ENCODE measurements at places on chromosomes 4 and X.
A peak's percentile ranks its signal among the peaks of the same experiment; 100 is the strongest.

DNA sequence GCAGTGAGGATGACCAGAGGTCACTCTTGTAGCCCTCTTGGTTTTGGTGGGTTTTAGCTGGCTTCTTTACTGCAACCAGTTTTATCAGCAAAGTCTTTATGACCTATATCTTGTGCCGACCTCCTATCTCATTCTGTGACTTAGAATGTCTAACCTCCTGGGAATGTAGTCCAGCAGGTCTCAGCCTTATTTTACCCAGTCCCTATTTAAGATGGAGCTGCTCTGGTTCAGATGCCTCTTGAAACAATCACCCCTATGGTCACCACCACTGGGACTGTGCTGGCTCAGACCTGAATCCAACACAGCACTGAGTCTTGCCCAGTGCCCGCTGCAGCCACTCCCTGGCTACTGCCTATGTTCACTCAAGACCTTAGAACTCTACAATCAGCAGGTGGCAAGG lies 49.4 kb downstream of the MCUB start:
- DNase-seq = no peak

DNA sequence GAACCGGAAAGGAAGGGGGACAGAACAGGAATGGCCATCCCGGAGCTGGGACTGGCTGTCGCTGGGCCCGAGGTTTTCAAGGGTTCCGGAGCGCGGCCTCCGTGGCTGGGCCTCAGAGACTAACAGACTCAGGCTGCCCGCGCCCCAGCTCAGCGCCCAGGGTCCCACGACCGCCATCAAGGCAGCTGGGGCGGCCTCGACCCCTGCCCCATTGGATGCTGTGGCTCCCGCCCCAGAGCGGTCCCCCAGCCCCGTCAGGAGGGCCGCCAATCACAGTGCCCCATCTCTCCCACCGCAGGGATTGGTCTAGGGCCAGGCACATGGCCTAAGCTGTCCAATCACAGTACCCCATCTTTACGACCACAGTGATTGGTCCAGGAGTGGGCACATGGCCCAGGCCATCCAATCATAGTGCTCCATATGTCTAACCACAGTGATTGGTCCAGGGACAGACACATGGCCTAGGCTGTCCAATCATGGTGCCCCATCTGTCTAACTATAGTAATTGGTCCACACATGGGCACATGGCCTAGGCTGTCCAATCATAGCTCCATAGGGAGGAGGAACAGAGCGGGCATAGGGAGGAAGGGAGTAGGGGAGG lies 105.3 kb upstream of the NKX1-1 start:
- DNase-seq = no peak

- no peak for DNase-seq
Observed at GRCh38 chrX:111743316-111743715, 62.3 kb downstream of the ALG13 start.

DNA sequence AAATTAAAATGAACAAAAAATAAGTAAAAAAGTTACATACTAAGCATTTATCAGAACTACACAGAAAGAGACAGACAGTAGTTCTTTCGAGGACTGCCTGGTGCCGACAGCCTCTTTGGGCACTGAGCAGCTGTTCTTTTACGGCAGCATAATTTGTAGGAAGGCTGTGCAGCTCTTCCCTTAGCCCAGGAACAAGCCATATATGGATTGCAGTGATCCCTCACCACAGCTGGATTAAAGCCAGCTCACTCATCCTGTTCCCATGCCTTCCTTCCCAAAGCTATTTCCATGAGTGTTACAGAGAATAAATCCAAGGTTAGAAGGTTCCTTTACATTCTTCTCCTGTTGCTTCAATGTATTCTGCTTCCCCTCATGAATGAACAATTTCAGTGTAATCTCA lies 71.7 kb downstream of the DDX60L start:
- no peak for DNase-seq

- no peak for DNase-seq
Observed at GRCh38 chr4:130044788-130045531, 949.0 kb downstream of the C4orf33 start.

DNA sequence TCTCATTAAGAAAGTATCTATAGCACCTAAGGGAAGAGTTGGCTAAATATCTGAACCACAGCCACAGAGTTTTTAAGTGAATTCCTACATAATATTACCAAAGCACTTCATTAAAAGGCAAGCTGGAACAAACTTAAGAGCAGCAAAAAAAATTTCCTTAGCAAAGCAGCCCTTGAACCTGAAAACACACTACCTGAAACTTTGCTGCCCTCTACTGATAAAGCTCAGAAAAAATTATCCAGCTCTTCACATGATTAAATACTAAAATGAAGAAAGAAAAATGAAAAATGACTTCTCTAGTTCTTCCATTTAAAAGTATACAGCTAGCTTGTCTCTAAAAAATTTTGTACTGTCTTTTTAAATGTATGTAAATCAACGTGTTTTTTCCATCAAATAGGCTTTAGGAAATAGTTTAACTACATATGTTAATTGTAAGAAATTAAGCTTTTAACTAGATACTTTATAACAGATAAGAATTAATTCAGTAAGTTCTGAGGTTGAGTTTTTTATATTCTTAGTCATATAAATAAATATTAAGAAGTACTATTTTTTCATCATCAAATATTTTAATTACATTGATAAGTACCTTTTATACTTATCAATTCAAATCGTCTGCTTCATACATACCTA lies 156.1 kb downstream of the STPG2 start:
- DNase-seq = no peak

GRCh38 chr4:78065508-78066192 lies 8.5 kb downstream of the FRAS1 start:
- no peak for DNase-seq

GRCh38 chrX:140504371-140505324 lies at the start of gene SOX3:
TSS of gene SOX3 (minus strand) at chrX:140505069. CDS start at chrX:140505060, 9 bp downstream.
- DNase-seq = no peak

DNA sequence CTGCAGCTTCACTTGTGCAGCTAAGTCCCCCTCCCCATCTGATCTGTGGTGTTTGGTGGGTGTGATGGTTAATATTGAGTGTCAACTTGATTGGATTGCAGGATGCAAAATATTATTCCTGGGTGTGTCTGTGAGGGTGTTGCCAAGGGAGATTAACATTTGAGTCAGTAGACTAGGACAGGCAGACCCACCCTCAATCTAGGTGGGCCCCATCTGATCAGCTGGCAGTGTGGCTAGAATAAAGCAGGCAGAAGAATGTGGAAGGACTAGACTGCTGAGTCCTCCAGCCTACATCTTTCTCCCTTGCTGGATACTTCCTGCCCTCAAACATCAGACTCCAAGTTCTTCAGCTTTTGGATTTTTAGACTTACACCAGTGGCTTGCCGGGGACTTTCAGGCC lies 103.5 kb upstream of the BOD1L1 start:
- DNase-seq = no peak

- DNase-seq = no peak
Observed at GRCh38 chrX:39159921-39160507, 358.8 kb downstream of the MID1IP1 start.

DNA sequence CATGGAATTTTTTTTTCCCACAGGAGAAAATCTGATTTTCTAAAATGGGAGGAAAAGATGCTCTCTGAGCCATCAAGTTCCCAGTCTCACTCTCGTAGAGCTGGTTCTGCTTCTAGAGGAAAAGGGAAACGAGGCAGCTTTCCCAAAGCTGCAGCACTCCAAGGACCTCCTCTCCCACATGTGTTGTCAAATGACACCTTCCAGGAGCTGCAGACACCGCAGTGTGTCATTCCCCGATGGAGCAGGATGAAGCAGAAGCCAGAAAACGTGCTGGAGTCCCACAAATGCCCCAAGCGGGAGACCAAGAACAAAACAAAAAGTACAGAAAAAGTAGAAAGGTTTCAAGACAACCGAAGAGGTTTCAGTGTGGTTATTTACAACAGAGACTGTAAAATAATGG lies 348.1 kb downstream of the ARHGAP10 start:
- DNase-seq = no peak

- no peak for DNase-seq
Observed at GRCh38 chr4:25015012-25015411, 15.7 kb downstream of the LGI2 start.

GRCh38 chr4:76334885-76335284 lies 28.4 kb downstream of the STBD1 start:
- no peak for DNase-seq

GRCh38 chr4:25442863-25443307 lies 65.8 kb downstream of the ANAPC4 start:
- peak; percentile 57 for DNase-seq

DNA sequence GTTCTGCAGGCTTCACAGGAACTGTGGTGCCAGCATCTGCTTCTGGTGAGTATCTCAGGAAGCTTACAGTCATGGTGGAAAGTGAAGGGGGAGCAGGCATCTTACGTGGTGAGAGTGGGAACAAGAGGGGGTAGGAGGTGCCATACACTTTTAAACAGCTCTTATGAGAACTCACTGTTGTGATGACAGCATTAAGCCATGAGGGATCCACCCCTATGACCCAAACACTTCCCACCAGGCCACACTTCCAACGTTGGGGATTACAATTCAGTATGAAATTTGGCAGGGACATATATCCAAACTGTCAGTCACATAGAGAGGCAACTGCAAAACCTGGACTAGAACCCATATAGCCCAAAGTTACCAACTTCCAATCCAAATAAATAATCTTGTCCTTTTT lies 43.1 kb upstream of the ZCCHC12 start:
- DNase-seq = no peak

DNA sequence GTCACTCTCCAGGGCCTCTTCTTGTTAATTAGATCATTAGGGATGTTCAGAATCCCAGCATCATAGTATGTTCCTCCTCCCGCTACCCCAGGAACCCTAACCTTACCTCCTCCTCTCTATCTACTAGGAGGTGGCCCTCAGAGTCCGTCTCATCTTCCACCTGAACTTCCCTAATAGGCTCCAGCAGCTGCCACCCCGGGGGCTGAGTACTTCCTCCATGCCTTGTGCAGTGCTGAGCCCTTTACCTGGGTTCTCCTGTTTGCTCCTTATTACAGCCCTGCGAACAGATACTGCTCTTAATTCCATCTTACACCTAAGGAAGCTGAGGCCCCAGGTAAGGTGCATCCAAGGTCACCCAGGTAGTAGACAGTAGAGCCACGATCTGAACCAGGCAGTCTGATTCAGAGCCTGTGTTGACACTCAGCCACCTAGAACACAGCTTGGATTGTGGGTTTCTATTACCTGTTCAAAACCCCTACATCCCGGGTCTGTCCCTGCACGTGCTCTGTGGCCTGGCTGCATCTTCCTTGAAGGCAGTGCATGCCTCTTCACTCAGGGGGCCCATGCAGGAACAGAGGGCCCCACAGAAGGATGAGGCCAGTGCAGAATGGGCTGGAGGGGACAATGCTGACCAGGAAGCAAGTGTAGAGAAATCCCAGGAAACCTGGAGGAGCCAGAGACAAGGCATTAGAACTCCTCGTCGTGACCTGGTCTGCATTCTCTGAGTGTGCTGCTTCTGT lies 51.4 kb upstream of the MSANTD1 start:
- DNase-seq = peak; percentile 85

GRCh38 chr4:76458825-76459224 lies 23.8 kb downstream of the SHROOM3 start:
- DNase-seq = no peak

GRCh38 chrX:95762716-95763115 lies 921.9 kb upstream of the DIAPH2 start:
- DNase-seq = no peak

DNA sequence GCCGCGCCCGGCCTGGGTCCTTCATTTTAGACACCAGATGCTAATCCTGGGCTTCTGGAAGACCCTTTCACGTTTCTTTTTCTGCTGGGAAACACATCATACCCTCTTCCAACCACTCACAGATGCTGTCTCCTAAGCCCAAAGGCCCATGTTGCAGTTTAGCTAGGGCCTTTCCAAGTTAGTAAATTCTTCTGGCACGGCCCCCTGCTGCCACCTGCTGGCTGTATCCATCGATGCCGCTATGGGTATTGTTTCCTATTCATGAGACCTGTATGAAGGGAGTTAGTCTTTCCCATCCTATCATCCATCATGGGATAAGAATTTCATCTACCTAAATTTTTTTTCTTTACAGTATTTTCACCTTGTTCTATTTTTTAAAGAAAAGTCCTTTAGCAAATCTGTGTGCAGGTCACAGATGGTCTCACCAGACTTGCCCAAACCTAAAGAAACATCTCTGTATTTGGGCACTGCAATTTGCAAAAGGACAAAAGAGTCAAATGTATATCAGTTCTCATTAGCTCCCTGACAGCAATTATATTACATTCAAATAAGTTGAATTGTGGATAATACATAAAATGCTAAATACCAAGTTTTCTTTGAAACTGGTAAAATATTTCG lies 37.8 kb upstream of the SLC9A7 start:
- DNase-seq = no peak

GRCh38 chr4:40856277-40856839 lies 106.6 kb downstream of the NSUN7 start:
- DNase-seq = no peak

DNA sequence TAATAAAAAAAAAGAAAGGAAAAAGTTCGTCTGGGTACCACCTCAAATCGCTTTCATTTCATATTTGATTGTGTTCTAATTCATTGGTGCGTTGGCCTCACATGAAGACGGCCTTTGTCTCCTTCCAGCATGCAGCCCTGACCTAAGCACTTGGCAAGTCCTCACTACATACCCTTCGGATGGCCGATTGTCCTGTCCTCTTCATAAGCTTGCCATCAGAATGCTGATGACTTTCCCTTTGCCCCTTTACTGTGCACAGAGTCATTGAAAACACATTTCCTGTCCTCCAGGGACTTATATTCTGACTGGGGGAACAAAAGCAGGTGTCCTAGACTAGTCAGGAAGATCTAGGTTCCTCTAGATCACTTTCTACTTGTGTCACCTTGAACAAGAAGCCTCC lies 43.0 kb downstream of the RTL5 start:
- no peak for DNase-seq

GRCh38 chrX:153953892-153954557 lies 9.6 kb upstream of the RENBP start:
- no peak for DNase-seq

- DNase-seq = no peak
Observed at GRCh38 chr4:68498413-68499007, 51.2 kb downstream of the TMPRSS11E start.

GRCh38 chrX:13646154-13646549 lies 6.8 kb upstream of the TCEANC start:
- DNase-seq = no peak

DNA sequence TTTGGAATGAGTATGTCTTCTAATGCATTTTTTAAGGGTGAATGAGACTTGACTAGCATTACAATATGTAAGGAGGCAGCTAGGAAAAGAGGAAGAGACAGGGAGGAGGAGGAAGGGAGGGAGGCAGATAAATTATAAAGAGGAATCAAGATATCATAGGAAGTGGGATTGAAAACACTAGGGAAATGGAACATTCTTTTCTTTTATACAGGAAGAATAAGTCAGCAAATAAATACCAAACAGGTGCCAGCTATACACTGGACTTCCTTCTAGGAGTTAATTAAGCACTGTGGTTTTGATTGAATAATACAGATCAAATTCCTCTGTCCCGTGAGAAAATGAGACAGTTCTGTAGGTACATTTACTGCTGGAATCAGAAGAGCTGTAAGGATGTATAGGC lies 78.6 kb downstream of the PACRGL start:
- DNase-seq = no peak

DNA sequence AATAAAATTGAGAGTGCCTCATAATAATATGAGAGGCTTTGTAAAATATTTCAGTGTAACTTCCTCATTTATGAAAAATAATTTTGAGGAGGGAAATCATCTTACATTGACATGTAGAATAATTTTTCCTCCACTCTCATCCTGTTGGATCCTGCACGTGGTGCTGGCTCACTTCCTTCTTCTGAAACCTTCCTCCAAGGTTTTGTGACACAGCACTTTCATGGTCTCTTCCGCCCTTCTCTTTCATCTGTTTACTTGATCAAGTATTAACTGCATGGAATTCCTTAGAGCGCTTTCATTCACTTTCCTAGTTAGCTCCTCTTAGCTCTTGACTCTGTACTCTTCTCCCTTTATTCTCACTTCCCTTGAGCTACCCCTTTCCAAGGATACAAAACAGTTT lies 246.5 kb downstream of the RAPGEF2 start:
- no peak for DNase-seq
